ENCODE measurements at places on chromosomes 7 and 10. TPM values are rescaled to one million over a fixed set of nuclear protein-coding genes. Genes with fewer than 3 reads are reported as not detected.
A peak's percentile ranks its signal among the peaks of the same experiment; 100 is the strongest.

GRCh38 chr10:4217187-4217586 is 432.2 kb upstream of the KLF6 start:
- no peak for DNase-seq

- peak; percentile 37 for DNase-seq
Measured at GRCh38 chr10:100728928-100729861, 16.2 kb upstream of the PAX2 start.

DNA sequence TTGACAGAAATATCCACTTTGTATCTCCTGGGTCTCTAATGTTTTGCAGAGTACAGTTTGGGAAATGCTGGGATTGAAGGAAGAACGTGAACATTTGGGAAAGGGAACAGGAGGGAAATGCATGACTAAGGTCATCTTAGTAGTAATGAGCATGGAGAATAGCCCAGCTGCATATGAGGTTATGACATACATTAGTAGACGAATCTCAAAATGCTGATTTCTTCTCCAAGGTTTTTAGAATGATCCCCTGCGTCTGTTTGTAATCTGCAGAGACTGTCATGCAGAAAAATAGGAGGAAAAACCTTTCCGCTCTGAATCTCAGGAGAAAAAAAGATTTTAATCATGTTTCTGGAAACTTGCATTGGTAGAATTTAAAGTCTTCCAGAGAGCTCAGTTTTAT is 133.6 kb downstream of the PPP1R9A start:
- no peak for DNase-seq

DNA sequence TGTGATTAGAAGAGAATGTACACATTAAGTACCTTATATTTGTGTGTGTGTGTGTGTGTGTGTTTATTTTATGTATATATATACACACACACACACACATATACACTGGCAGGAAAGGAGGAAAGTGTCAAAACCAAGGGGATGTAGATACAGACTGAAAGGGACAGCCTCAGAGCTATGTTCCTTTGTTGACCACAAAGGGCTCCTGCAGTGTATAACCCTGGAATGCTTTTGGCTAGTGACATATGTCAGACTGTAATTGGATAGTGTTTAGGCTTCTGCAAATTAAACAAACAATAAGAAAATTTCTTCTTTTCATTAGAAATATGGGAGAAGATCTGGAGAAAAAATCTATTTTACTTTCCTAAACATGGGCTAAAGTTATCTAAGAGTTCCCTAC is 15.9 kb downstream of the GBF1 start:
- no peak for DNase-seq

Gene PGAM2
- not detected for total RNA-seq

GRCh38 chr10:103445767-103446567 is 6.2 kb downstream of the CALHM2 start:
- no peak for DNase-seq

Gene TMEM213
- 1.1 TPM for total RNA-seq

GRCh38 chr10:34061841-34062240 is 727.4 kb upstream of the NRP1 start:
- DNase-seq, result no peak

Gene NYAP1
- 0.13 TPM for total RNA-seq

Gene SEMA3D
- not detected for total RNA-seq

- peak; percentile 75 for DNase-seq
Measured at GRCh38 chr7:37352974-37353948, 95.4 kb downstream of the ELMO1 start.

- no peak for DNase-seq
Measured at GRCh38 chr10:58956926-58957325, 219.5 kb upstream of the PHYHIPL start.

- DNase-seq, result no peak
Measured at GRCh38 chr7:104142147-104142546, 65.7 kb downstream of the ORC5 start.

DNA sequence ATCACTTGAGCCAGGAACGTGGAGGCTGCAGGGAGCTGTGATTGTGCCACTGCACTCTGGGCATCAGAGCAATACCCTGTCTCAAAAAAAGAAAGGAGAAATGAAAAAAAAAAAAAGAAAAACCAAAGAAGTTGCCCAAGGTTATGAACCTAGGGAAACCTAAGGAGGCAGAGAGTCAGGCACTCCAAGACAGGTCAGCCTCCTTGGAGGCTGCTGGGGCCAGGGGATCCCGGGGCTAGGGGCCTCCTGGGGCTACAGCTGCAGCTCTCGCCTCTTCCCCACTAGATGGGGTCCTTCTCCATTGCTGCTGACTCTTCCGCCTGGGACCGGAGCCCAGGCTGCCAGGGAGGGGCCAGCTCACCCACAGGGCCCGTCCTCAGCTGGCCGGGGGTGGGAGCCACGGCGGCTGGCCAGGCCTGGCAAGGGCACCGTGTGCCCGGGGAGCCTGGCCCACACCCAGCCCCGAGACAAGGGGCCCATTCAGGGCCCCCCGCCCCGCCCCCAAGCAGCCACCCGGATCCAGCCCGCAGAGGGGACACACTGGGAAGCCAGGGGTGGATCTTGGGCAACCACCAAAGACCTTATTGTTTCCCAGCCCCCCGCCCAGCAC is 1.7 kb upstream of the SPACDR start:
- DNase-seq, result no peak

- no peak for DNase-seq
Measured at GRCh38 chr10:52030051-52030790, 283.9 kb upstream of the DKK1 start.

- DNase-seq, result no peak
Measured at GRCh38 chr7:101598422-101598985, 30.6 kb downstream of the MYL10 start.

Gene TRPV5
- total RNA-seq, result not detected

Gene RAB11FIP2
- 10.7 TPM for total RNA-seq

DNA sequence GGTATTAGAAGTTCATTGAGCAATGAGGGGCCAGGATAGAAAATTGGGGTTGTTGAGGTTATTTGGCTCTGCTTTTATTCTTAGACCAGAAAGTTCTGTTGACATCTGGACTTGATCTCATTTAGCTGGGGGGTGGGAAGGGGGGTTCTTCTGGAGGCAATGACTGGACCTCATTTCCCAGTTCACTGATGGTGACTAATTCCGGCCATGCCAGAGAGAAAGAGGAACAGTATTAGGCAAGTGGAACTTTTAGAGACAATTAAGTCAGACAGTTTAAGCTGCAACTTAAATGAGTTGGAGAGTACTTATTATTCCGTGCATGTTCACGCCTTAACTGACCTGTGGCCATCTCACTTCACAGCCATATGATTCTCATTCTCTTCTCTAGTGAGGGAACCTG is 512.5 kb downstream of the REEP3 start:
- DNase-seq, result no peak

DNA sequence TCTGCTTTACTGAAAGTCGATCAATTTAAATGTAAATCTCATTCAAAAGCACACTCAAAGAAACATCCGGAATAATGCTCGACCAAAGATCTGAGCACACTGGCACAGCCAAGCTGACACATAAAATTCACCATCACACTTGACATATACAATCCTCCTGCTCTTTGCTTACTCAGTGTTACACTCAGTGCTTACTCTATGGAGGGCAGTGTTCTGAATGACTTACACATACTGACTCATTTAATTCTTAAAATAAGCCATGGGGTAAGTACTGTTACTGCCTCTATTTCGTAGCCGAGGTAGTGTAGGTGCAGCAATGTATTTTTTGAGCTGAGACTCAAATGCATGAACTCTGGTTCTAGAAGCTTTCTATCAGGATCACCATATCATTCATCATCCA is 421.5 kb upstream of the LRRN3 start:
- no peak for DNase-seq

GRCh38 chr10:46548498-46549090 is 7.9 kb downstream of the GPRIN2 start:
- DNase-seq, result no peak

GRCh38 chr10:13740461-13740860 is 153.7 kb downstream of the PRPF18 start:
- DNase-seq, result no peak

DNA sequence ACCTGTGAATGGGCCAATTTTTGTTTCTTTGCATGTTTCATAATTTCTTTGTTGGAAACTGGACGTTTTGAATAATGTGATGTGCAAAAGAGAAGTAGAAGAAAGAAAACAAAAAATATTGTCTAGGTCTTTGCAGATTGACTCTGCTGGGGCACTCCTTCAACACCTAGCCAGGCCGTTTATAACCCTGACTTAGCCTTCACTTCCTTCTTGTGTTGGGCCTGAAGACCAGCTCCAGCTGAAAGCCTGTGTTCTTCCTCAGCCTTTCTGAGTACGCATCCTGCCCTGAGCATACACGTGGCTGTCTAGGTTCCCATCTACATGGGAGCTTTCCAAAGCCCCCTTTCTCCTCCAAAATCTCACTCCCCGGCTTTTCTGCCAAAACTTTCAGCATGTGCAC is 41.9 kb downstream of the LMTK2 start:
- no peak for DNase-seq

- DNase-seq, result no peak
Measured at GRCh38 chr7:69295977-69296376, 302.3 kb upstream of the AUTS2 start.

Gene GNG11
- total RNA-seq, result not detected

Gene FFAR4
- not detected for total RNA-seq

DNA sequence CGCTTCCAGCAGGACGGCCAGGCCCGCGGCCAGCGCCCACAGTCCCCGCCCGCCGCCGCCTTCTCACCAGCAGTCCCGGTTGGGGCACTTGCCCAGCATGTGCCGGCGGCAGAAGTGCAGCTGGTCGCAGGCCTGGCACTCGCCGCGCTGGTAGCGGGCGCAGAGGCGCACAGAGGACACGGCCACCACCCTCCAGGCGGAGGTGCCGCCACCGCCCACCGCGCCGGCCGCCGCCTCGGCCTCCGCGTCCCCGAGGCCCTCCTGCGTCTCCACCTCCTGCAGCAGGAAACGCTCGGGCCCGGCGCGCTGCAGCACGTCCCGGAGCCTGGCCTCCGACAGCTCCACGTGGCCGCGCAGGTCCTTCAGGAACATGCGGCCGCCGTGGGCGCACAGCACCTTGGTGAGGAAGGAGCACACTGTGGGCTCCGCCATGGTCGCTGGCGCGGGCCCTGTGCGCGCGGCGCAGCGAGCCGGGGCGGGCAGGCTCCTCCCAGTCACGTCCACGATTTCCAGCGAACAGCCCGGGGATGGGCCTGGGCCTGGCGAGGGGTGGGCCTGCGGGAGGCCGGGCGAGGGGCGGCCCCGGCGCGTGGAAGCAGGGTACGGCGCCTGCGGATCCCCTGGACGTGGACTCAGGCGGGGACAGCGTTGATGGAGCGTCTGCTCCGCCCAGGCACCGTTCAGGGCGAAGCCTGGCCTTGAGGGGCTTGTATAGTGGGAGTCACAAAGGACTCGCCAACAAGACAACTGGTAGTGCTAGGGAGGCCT is at the start of gene ZC3HAV1L:
ZC3HAV1L (minus strand) TSS at position 457 of the 768 bp plus-strand sequence; CDS start at position 432, 25 bp downstream.
- DNase-seq, result peak; percentile 61

Gene IKZF5
- 16.6 TPM for total RNA-seq

Gene XRCC2
- total RNA-seq, result 9.7 TPM

- DNase-seq, result no peak
Measured at GRCh38 chr10:4687397-4687796, 138.6 kb upstream of the AKR1E2 start.

GRCh38 chr10:23095966-23096801 is 805 bp downstream of the MSRB2 start:
- peak; percentile 38 for DNase-seq

DNA sequence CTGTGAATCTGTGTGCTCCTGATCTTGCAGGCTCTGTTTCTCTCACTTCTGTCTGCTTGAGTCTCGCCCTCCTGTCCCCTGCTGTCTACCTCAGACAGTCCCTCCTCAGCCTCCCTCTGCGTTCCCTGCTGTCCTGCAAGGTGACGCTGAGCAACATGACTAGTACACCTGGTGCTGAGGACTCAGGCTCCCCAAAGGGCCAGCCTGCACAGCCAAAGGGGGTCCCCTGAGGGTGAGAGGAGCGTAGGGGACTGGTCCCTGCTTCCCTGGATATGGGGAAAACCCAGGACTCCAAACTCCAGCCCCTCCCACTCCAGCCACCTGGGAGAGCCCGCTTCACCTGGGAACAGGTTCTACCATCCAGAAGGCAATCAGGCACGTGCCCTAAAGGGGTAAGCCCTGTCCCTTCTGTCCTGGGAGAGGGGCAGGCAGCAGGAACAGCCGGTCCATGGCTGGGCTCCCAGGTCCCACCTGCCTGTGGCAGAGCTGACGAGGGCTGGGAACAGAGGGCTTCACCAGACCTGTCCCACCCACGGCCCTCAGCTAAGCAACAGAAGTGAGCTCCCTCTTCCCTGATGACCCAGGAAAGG is 156.5 kb downstream of the UBE2H start:
- no peak for DNase-seq

Gene NKX2-3
- not detected for total RNA-seq

Gene TAF3
- total RNA-seq, result 12.7 TPM

DNA sequence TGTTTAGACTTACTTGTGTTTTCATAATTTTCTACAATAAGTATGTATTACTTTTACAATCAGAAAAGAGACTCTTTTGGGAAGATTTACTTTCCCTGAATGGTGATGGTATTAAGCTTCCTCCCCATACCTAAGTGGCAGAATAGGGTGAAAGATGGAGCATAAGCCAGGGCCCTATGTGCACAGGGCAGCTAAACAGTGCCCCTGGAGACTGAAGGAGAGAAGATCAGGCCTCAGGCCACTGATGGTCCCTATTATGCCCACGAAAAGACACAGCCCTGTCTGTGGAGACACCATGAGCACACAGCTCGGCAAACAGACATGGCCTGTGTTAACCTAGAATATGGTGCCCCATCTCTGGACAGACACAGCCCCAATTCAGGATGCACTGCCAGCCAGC is 139.4 kb downstream of the OAT start:
- no peak for DNase-seq

GRCh38 chr7:154929006-154929726 is 73.8 kb downstream of the PAXIP1 start:
- no peak for DNase-seq

GRCh38 chr10:47243356-47243755 is 56.6 kb upstream of the GDF10 start:
- DNase-seq, result no peak

- DNase-seq, result no peak
Measured at GRCh38 chr10:78699971-78700370, 368.8 kb upstream of the ZMIZ1 start.

Measured in activated CD4-positive, alpha-beta memory T cell treated with anti-CD3 and anti-CD28 coated beads, Interleukin-2, amount 10 ng/mL, durations not matched to agents 7 days and 5 days (primary cell).